Stimulated activated CD4-positive, alpha-beta T cell treated with anti-CD3 and anti-CD28 coated beads, Interleukin-4, amount 100 ng/mL, for 1 hour (primary cell): ENCODE measurements at places on chromosomes 3 and 15.

DNA sequence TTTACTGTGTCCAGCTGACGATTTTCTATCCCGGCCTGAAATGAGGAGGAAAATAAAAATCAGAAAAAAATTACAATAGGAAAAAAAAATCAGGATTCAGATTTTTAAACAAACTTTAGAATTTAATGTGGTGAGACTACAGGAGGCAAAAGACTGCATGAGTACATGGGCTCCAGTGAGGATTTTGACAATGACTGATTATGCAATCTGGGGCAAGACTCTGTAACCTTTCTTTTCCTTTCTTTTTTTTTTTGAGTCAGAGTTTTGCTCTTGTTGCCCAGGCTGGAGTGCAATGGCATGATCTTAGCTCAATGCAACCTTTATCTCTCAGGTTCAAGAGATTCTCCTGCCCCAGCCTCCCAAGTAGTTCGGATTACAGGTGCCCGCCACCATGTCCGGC lies 29.9 kb downstream of the SPG11 start:
- DNase-seq: no peak

GRCh38 chr3:69033470-69033869 lies 18.7 kb downstream of the TMF1 start:
- DNase-seq: no peak

DNA sequence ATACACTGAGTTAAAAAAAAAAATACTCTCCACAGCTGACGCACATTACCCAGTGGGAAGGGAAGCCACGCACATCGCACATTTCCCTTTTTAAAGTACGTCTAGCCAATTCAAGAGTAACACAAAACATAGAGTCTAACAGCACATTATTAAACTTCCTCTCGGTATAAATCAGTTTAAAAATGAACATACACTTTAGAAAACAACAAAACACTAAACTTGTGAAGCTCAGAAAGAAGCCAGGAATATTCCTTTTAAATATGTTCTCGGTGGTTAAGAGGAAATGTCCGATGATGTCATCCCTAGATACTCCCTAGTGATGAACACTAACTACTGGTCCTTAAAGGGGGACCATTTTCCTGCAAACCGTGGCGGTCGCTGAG lies 721 bp downstream of the MYEF2 start:
- DNase-seq: no peak

- DNase-seq: peak; percentile 6
Measured at GRCh38 chr3:129827765-129828164, 65.7 kb downstream of the TMCC1 start.

GRCh38 chr3:24923570-24923969 lies 428.9 kb upstream of the THRB start:
- no peak for DNase-seq

DNA sequence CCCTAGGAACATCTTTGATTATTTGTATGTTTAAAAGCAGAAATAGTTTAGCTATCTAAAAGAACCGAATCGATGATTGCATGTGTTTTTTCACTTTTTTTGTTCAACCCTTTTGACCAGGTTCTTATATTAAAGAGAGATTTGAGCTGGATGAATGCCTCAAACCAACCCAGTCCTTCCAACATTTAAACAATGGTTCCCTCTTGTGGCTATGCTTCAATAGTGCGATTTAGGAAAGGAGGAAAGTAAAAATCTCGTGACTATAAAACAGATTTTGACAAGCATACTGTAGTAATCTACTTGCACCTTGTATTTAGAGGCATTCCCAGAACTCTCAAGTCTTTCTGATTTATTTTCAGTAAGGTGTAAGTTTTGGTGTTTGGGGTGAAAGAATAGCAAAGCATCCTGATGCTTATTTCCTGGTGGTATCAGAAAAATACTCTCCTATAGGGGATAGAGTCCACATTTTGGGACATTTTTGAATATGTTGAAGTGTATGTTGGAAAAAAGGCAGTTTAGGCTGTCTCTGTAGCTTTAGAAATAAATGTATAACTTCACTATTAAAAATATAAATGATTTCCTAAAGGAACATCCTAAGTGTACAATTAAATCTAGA lies 159.6 kb upstream of the KCNH8 start:
- DNase-seq: no peak

GRCh38 chr15:67446449-67446848 lies 74.5 kb upstream of the C15orf61 start:
- DNase-seq: no peak

DNA sequence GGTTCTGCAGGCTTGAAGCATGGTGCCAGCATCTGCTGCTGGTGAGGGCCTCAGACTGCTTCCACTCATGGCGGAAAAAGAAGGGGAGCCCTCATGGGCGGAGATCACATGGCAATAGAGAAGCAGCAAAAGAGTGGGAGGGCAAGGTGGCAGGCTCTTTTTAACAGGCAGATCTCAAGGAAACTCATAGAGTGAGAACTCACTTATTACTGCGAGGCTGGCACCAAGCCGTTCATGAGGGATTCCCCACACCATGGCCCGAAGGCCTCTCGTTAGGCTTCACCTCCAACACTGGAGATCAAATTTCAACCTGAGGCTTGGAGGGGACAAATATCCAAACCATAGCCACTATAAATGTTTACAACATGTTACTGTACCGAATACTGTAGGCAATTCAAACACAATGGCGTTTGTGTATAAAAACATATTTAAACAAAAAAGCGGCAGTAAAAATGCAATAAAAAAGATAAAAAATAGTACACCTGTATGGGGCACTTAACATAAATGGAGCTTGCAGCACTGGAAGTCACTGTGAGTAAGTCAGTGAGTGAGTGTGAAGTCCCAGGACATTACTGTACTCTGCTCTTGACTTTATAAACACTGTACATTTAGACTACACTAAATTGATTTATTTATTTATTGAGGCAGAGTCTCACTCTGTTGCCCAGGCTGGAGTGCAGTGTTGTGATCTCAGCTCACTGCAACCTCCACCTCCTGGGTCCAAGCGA lies 18.8 kb upstream of the MOBP start:
- no peak for DNase-seq

- no peak for DNase-seq
Measured at GRCh38 chr3:40996382-40996781, 202.9 kb upstream of the CTNNB1 start.

DNA sequence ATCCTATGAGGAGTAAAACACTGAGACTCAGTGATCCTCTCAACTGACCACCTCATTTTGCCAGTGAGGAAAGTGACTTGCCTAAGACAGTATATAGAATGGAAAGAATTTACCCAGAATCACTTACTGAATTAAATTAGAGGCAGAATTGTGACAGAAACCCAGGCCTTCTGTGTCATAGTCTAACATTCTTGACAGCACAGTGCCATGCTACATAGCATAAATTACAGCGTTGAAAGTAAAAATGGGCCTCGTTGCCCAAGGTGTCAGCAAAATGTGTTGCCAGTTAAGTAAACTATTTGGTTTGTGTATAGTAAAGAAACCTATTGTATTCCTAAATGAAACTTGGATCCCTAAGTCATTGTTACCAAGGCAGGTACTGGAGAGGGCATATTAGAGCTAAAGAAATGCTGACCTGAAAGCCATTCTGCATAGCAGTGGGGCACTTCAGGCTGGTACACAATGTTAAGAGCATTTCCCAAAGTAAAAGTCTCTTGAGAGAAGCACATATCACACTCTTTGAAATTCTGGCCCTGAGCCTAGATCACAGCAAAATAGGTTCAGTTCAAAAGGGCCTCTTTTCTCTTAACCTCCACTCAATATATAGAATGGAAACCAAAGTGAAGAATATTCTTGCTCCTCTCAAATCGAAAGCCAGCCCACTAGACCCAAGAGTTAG lies 53.8 kb downstream of the HMG20A start:
- no peak for DNase-seq
